ENCODE measurements at places on chromosomes 1 and 21.

GRCh38 chr1:24929398-24930259 lies 447 bp downstream of the RUNX3 start:
- DNase-seq = peak; percentile 27

GRCh38 chr1:15992582-15993500 lies 11.2 kb upstream of the SRARP start:
- DNase-seq = no peak

GRCh38 chr1:32701951-32702598 lies 495 bp downstream of the SYNC start:
- peak; percentile 39 for DNase-seq

DNA sequence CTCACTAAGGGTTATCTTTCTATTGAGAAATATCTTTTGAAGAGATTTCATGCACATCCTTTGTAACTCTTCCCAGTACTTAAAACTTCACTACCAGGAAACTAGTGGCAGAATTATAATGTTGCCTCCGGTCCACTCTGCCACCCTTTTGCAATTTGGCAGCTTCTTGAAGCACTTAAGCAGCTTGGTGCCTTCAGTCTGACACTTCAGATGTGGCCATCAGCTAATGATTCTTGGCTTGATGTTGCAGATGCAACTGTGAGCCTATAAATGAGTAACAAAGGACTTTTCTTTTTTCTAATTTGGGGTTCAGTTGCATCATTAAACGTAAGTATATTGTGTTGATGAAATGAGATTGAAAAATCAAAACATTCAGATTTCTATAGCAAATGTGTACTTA lies 187.5 kb upstream of the C21orf91 start:
- no peak for DNase-seq

GRCh38 chr1:7207875-7208646 lies 422.8 kb downstream of the CAMTA1 start:
- DNase-seq = peak; percentile 73

- DNase-seq = no peak
Observed at GRCh38 chr1:37588939-37589338, 6.8 kb downstream of the GNL2 start.

GRCh38 chr1:55827350-55827749 lies 612.2 kb upstream of the USP24 start:
- peak; percentile 89 for DNase-seq

GRCh38 chr1:227323171-227323966 lies 5.1 kb upstream of the CDC42BPA start:
- peak; percentile 4 for DNase-seq

GRCh38 chr21:43825936-43826622 lies 36.7 kb downstream of the RRP1 start:
- no peak for DNase-seq
